ENCODE measurements at places on chromosomes 5 and 9.

DNA sequence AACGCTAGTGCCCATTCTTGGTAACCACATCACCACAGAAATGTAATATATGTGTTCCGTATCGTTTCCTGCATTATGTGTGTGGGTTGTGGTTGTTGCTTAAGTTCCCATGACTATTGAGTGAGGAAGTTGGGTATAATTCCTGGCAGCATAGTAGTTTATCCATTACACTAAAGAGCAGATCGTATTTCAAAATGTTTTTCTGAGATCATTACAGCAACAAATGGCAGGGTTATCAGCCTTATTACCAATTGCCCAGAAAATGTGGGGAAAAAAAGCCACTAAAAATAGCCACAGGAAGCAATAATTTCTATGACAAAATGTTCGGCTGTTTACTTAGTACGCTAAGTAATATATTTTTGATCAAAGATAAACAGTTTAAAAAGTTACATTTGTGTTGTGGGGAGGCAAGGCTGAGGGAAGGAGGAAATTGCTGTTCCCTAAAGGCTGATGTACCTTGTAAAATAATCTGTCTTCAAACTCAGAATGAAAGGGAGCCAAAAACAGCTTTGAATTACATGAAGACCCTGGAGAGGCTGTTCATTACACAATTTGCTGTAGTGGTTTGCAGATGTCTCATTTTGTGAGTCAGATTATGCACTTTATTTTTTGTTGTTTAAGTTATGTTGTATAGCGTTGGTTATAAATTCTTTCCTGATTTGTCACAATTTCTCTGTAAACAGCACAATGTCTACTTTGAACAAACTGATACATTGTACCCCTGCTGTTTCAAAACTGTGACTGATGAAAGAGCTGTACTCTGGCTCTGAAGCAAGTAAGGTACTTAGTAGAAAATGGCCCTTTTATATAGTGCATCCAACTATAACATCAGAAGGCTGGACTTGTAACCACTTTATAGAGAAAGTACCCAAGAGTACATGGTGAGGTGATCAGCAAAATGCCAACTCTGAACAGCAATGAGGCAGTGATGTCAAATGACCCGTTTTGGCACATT lies 1028.5 kb downstream of the NR2F1-AS1 start:
- DNase-seq, result no peak

DNA sequence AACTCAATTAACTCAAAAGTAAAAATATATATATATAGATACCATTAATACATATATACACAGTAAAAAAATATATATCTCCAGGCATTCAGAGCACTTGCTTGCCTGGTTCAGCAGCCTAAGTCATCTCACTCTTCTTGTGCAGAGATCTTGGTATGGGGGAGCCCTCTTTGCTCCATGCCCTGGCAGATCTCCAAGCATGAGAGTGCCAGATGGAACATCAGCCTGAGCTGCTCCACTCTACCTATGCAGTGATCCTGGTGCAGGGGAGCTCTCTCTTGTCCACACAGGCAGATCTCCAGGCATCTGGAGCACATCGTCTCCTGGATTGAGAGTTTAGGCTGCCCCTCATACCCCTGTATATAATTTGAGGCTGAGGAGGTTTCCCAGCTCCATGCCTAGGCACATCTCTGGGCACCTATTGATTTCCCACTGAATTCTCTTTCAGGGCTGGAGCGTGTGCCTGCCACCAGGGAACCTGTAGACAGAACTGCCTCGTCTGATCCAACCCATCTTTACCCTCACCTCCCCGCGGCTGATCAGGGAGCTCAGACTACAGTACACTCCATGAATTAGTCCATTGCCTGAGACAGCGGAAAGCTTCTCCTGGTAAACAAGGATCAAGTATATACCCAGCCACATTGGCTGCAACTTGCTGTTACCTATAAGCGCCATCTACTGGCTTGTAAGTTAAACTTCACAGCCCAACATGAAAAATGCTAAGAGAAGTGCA lies 342.4 kb upstream of the GRIA1 start:
- no peak for DNase-seq

DNA sequence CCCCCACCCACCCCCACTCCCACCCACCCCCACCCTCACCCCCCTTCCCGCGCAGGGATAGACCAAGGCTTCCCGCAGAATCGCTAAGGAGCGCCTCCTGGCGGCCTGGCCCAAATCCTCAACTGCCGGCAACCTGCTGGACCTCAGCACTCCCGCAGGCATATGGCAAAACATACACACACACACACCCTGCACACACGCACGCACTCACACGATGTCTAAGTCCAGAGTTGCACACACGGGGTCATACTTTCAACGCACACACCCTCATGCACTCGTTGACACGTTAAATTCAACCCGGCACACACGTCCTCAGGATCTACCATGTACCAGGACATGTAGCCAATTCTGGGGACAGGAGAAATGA lies 1.7 kb downstream of the CPLX2 start:
- DNase-seq, result no peak

GRCh38 chr5:158701406-158702177 lies 398.1 kb downstream of the EBF1 start:
- DNase-seq, result no peak

GRCh38 chr5:74326571-74327338 lies 313.8 kb downstream of the ENC1 start:
- no peak for DNase-seq

DNA sequence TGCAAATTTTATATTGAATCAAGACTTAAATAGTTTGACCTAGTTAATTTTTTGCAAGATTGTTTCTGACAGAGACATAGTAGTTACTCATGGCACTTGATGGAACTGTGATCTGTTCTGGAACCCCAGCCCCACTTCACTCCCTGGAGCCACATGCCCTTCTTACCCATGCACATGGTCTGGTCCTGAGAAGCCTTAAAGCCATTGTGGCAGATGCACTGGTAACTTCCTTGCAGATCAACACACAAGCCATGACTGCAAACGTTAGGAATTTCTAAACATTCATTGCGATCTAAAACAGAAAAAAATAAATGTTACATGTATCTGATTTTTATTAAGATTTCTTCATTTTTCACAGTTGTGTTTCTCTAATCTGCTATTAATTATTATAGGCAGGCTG lies 221.2 kb downstream of the SLC12A2 start:
- DNase-seq, result no peak

GRCh38 chr5:124704594-124705284 lies 41.7 kb downstream of the ZNF608 start:
- no peak for DNase-seq

DNA sequence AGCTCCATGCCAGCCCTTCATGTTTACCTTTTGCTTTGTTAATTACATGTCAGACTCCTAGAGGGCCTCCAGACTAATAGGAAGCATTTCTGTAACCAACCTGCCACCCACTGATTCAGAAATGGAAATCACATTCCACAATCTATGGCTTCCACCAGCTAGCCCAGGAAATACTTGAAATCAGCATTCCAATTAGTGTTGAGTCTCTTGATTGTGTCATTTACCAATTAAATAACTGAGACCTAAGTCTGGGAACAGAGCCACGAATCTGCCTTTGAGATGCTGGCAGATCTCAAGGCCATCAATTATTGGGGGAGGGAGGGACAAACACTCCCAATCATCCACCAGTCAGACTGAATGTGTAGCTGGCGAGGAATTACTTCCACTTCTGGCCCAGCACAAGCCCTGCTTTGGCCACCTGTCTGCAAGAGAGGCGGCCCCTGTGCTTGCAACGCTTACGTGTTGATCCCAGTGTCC lies 27.4 kb upstream of the SAP30L start:
- no peak for DNase-seq

DNA sequence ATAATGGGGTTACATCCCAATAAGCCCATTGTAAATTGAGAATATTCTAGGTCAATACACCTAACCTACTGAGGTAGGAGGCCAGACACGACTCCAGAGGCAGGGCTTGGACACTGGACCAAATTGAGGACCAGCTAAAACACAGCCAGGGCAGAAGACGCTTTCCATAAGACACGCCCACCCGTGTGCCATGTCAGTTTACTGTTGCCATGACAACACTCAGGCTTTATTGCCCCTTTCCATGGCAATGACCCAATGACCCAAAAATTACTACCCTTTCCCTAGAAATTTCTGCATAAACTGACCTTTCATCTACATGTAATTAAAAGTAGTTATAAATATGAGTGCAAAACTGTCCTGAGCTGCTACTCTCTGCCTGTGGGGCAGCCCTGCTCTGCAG lies 31.5 kb downstream of the SLC22A4 start:
- no peak for DNase-seq

DNA sequence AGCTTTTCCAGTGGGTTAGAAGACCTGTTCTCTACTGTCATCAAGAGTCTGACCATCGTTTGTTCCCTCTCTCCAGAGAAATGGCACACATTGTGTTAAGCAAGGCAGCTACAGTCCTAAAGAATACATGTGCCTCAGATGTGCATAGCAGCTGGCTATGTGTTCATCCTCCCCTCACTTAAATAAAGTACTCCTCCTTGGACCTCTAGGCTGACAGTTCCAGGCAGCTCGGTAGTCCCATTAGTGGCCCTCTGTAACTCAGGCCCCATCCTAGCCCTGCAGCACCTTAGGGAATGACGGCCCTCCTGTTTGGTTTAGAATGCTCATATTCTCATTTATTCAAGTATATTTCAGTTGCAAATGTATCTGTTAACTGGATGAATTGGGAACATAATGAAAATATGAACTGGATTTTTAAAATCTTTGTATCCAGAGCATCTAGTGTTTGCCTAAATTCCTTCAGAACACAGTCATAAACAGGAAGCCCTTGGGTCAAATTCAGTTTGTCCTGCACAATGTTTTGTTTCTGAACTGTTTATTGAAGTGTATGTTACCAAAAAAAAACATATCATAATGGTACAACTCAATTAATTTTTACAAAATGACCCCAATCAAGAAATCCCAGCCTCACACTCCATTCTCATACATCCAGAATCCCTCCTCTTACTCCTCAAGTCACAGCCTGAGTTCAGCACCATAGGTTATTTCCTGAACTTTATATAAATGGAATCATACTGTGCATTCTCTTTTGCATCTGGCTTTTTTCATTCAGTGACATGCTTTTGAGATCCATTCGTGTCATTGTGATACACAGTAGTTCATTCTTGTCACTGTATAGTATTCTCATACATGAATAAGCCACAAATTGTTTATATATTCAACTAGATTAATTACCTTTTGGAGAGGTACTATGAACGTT lies 1.6 kb upstream of the ASPN start:
- DNase-seq, result no peak

DNA sequence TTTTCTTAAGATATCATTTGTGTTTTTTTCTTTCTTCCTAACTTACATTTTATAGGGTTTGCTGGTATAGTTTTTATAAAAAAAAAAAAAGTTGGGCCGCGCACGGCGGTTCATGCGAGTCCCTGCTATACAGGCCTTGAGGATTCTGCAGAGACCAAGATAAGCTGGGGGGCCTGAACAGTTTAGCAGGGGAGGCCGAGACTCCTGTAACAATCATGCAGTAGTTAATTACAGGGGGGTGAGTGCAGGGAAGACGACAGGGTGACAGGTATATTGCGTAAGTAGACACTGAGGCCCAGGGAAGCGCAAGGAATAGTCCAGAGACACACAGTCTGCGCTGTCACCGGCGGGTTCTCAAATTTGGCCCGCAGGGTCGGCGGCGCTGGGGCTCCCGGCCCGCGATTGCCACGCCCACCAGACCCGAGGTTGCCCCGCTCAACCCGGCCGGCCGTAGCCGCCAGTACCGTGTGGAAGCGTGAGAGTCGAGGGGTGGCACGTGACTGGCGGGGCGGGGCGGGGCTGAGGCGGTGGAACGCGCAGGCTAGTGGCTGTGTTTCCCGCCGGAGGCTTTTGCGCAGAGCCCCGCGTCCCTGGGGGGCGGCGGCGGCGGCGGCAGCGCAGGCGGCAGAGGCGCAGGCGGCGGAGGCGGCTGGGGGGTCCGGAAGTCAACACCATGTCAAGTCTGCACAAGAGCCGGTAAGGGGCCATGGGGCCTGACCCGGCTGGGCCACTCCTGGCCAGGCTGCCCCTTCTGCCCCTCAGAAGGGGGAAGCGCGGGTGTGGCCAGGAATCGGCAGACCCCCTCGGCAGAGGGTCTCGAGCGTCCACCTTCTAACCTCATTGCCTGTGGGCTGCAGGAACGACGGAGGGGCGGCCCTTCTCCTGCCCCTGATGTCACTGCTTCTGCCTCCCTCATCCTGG lies at the start of gene TBC1D13:
TBC1D13 (plus strand) TSS at position 573 of the 921 bp plus-strand sequence; CDS start at position 674, 101 bp downstream.
- DNase-seq, result peak; percentile 88

- no peak for DNase-seq
Measured at GRCh38 chr5:96743805-96744204, 63.9 kb downstream of the ERAP1 start.

GRCh38 chr5:133527311-133527710 lies 85.0 kb downstream of the FSTL4 start:
- no peak for DNase-seq

GRCh38 chr5:40074826-40075225 lies 604.9 kb upstream of the PTGER4 start:
- no peak for DNase-seq

GRCh38 chr9:127185181-127185580 lies 62.7 kb upstream of the ANGPTL2 start:
- no peak for DNase-seq

- no peak for DNase-seq
Measured at GRCh38 chr5:135989686-135990085, 34.9 kb upstream of the LECT2 start.

DNA sequence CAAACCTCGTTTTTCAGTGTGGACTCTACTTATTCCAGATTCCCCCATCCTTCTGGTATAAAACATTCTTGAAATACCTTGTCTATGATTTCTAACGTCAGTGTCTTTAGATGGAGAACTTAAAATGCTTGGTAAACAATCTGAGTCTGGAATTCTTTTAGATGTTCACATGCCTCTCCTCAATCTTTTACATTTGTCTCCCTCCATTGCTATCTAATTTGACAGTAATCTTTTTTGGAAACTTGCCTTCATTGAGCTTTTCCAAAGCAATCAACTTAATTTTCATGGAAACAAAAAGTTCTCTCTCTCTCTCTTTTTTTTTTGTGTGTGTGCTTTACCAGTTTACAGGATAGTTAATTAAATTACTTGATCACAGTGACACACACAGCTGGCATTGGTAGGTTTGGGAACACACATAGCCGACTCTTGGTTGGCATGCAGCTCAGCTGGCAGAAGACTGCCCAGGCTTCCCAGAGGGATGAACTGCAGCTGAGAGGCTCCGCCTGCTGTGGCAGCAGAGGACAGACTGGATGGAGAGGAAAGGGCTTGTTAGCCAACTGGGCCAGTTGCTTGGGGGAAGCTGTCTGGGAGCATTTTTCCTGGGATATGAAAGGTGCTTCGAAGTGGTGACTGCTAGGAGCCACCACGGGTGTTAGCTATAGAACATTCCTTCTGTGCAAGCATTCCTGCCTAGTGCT lies 271.3 kb downstream of the ZSWIM6 start:
- DNase-seq, result no peak

GRCh38 chr9:1917396-1917935 lies 97.7 kb upstream of the SMARCA2 start:
- DNase-seq, result no peak

GRCh38 chr5:96344678-96345577 lies 88.1 kb downstream of the PCSK1 start:
- DNase-seq, result peak; percentile 32

- DNase-seq, result no peak
Measured at GRCh38 chr5:138716456-138716924, 36.7 kb upstream of the CTNNA1 start.

DNA sequence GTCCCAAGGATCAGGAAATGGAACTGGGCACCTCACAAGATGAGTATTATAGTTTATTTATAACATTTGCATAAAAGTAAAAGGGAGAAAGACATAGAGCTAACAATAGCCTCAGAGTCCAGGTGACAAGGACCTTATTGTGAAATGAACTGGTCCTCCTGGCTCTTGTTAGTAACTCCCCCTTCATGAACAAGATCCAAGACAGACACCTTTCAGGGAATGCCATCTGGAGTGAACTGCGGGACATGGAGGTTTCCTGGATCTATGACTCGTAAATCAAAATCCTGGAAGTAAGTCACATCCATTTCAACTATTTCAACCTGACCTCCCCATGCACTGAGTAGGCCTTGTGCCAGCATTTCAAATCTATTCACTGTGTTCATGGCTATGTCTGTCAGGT lies 129.5 kb upstream of the GAS1 start:
- no peak for DNase-seq

Data from stimulated activated CD4-positive, alpha-beta T cell treated with anti-CD3 and anti-CD28 coated beads, Interleukin-1b, Interleukin-23, amount 100 ng/mL, for 4 hours (primary cell).